Stimulated activated CD4-positive, alpha-beta T cell treated with anti-CD3 and anti-CD28 coated beads, Interleukin-1b, Interleukin-23, amount 100 ng/mL, for 24 hours (primary cell): ENCODE measurements at places on chromosomes 4 and X.

DNA sequence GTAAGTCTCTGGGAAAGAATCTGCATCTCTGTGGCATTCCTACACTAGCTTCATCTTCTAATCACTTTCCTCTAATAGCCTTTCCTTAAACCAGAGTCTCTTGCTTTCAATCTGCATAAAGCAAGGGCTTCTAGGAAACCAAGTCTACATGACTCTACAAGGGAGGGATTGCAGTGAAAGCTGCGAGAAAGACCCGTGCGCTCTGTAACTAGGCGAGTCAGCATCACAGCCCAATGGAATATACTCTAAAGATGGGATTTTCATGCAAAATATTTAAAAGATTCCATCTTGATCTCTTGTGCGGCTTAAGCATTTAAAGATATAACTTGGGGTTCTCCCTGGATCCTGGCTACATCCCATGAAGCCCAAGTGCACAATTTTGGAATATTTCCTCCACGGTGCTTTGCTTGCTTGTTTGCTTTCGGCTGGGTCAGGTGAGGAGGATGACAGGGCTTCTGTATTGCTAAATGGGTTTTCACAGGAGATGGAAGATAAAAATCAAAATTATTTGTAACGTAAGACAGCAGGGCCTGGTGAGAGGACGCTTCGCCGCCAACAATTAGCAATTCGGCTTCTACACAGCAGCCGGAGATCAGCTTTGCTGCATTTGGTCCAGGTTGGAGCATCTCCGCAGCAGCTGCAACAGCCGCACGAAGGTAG is 687 bp upstream of the GRIA2 start:
- DNase-seq: no peak

- DNase-seq: no peak
Observed at GRCh38 chr4:182775075-182775474, 142.1 kb downstream of the DCTD start.

- no peak for DNase-seq
Observed at GRCh38 chrX:104122829-104123228, 10.5 kb downstream of the ZCCHC18 start.

DNA sequence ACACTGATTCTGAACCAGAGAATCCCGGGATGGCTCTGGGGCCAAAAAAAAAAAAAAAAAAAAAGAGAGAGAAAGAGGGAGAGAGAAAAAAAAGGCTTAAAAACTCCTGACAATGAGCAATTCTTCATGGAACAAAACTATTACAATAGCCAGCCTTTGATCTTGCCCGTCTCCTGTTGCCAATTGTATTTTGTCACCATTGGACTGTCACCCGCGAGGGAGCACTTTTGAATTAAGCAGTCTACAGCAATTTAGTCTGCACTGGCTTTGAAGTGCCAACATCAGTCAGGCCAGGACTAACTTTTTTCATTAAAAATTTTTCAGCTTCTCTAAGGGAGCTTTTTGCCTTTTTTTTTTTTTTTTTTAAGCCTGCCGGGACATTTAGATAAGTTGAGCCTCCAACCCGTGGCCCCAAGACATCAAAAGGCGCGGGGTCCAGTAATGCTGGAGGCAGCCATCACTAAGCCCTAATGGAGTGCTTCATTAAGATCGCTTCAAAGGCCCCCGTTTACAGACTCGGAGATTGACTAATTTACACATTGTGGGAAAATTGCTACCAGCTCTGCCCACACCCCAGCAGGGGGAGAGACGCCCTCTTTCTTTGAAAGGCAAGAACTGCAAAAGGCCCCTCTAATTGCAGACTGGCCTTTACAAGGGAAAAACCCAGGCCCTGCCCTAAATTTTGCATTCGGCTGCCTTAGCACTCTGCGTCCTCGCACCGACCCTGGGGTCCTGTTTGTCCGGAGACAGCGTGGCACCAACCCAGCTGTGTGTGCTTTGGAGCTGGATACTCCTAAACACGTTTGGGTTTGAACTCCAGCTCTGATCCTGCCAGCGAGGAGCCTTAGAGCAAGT is 98.1 kb upstream of the MSX1 start:
- DNase-seq: no peak

DNA sequence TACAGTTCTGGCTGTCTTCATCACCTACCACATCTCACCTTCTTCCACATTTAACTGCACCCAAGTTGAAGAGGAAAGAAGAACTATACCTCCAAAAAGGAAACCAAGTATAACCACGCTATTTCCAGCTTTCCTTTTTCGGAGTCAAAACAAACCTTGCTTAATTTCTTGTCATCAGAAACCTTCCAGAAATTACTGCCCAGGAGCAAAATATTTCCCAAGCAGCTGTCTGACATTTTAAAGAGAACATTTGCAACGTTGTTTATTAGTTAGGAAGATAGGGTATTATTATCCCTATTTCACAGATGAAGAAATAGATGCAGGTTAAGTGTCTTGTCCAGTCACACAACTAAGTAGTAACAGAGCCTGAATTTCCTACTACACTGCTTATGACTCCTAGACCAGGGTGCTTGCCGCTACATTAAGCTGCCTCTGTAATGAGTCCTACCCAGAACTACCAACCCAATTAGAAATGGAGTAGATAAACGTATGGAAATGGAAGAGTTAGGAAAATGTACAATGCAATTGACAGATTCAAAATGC is 2.2 kb upstream of the ACSL4 start:
- DNase-seq: no peak

- no peak for DNase-seq
Observed at GRCh38 chr4:35250761-35251160, 993.6 kb downstream of the ARAP2 start.

- DNase-seq: no peak
Observed at GRCh38 chr4:65968831-65969558, 298.7 kb upstream of the EPHA5 start.

GRCh38 chr4:18524667-18525066 is 503.1 kb upstream of the LCORL start:
- DNase-seq: no peak

- no peak for DNase-seq
Observed at GRCh38 chr4:100982345-100982744, 365.0 kb downstream of the PPP3CA start.

- DNase-seq: no peak
Observed at GRCh38 chrX:8122538-8122937, 48.5 kb downstream of the VCX2 start.

DNA sequence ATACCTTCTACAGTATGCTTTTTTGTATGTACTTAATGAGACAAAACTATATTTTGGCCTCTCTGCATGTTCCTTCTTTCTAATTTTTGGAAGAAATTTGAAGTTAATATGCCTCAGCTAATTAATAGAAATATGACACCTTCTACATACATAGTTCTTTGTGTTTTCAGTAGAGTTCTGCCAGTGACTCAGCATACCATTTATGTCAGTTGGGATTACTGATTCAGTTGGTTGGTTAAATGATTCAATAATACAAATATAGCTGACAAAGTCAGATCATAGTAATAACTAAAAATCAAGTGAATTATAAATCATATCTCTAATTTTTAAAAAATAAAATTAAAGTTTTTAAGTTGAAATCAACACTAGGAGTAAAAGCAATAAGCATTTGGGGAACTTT is 16.8 kb downstream of the BTC start:
- DNase-seq: no peak

- no peak for DNase-seq
Observed at GRCh38 chrX:1210844-1211243, 1.6 kb downstream of the CRLF2 start.

GRCh38 chr4:121777625-121778024 is 12.7 kb upstream of the SMIM43 start:
- DNase-seq: no peak

DNA sequence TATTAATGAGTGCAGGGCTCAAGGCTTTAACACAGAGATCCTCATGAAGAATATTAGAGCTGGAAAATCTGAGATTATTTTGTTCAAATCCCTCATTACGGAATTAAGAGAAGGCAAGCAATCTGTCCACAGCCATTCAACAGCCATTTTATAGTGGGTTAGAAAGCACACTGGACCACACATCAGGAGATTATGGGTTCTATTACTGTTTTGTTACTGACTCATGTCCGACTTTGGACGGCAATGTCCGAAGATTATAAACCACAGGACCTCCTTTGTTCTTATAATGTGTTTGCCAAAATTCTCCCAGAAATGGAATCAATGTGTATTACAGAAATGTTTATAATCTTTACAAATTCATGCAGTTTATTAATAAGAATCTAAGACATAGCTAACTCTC is 8.1 kb downstream of the LAMTOR3 start:
- DNase-seq: no peak
